ENCODE measurements at places on chromosomes 2 and 18.

DNA sequence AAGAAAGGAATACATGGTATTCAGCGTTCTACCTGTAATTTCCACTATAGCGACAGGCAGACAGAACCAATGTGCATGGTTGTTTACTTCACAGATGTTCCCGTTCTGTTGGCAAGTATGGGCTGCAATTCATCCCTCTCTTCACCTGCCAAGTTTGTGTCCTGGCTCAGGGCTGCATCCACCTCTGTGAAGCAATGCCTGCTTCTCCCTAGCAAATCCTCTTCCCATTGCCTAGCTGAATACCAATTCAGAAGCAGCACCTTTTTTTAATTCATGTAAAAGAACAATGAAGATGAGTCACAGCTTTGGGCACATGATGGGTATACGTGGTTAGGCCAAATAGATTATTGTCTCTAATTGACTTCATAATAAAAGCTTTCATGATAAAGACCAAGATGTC, 54.7 kb upstream of the LRATD1 start:
- DNase-seq, result no peak

GRCh38 chr18:65610939-65611338, 139.9 kb upstream of the CDH7 start:
- DNase-seq, result no peak

DNA sequence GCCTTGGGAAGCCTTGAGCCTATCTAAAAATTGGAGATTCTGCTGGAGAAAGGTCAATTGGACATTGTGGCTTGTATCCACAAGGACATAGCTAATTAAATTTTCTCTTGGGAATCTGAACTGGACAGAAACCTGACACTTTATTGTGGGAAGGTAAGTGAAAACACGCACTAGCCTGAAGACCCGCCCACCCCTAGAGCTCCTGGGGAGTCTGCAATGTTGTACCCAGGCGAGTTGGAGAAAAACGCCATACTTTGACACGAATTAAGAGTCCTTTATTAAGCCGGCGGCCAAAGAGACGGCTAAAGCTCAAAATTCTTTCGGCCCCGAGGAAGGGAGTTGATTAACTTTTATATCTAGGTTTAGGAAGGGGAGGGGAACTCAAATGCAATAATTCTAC, 1.2 kb upstream of the ZNF892 start:
- DNase-seq, result no peak

DNA sequence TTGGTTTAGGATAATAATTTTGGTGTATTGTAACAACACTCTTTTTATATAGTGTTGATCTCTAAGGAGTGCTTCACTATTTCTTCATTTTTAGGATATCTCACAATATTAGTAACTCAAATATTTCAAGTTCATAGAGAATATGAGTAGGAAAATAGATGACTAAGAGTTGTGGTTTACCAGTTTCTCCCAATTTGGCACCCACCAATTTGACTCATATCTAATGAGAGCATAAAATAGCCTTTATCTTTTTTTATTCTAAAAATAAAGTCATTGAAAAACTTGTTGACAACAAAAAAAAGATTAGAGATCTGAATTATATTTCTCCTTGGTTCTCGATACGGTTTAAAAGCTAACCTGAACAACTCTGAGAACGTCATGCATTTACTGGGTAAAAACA, 204.0 kb downstream of the PARD3B start:
- no peak for DNase-seq

DNA sequence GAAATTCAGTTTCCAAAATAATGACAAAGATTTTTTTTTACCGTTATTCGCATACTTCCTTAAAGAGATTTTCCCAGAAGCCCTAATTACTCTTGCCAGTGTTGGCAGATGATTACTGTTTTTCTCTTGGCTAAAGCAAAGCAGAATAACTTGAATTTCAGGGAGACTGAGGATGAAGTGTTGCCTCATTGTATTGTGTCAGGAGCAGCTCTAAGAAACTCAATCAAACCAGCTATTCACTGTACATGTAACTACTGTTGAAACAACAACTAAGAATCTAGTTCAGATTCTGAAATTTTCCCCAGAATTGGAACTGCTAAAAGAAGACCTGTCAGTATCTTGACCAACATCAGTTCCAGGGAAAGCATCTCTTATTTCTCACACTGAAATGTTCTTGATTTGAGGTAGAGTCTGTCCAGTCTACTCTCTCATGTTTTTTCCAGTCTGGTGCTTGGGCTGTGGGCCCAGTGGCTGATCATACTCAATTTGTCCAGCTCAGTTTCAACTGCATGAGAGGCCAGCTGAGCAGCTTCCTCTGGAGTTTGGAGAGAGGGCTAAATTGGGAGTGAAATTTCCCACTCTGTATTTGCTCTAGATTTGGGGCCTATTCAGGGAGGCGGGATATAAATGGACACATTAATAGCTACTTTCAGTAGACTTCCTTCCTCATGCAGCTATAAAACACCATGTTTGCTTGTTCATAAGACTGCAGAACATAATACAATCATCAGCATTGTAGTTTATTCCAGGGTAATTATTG, 78.5 kb downstream of the PPP1R1C start:
- DNase-seq, result no peak

DNA sequence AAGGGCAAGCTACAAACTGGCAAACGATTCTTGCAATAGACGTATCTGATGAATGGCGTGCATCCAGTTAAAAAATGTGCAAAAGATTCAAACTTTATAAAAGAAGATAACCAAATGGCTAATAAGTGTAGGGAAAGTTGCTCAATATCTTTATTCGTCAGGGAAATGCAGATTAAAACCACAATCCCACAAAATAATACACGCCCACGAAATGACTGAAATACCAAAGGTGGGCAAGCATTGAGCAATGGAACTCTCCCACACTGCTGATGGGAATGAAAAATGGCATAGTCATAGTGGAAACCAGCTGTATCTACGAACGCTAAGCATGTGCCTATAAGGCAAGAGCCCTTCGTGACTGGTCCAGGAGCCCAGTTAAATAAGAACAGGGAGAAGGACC, 168.6 kb upstream of the SIX2 start:
- no peak for DNase-seq

GRCh38 chr2:226408141-226408540, 391.5 kb downstream of the IRS1 start:
- no peak for DNase-seq

GRCh38 chr2:221203856-221204255, 368.2 kb downstream of the EPHA4 start:
- no peak for DNase-seq

GRCh38 chr2:60347781-60348180, 205.7 kb downstream of the BCL11A start:
- DNase-seq, result no peak

- no peak for DNase-seq
Observed at GRCh38 chr18:22676423-22676822, 256.7 kb upstream of the RBBP8 start.

GRCh38 chr2:109349503-109350465, 220.8 kb downstream of the SH3RF3 start:
- DNase-seq, result no peak
